ENCODE measurements at places on chromosomes 1 and 21. TPM values are rescaled to one million over a fixed set of nuclear protein-coding genes. Genes with fewer than 3 reads are reported as not detected.

Gene SHE
- under 0.01 TPM for total RNA-seq

Gene NUAK2
- 0.43 TPM for total RNA-seq

Gene KIF17
- 0.32 TPM for total RNA-seq

Gene NCF2
- total RNA-seq, result 0.16 TPM

Gene FH
- total RNA-seq, result 66.2 TPM

Gene CD1B
- not detected for total RNA-seq

Gene UBIAD1
- 4.6 TPM for total RNA-seq

Gene PGLYRP3
- not detected for total RNA-seq

Gene FOXJ3
- total RNA-seq, result 15.0 TPM

Gene TPTE
- not detected for total RNA-seq

Gene C1orf116
- under 0.01 TPM for total RNA-seq
